ENCODE measurements at places on chromosomes 7 and 10. TPM values are rescaled to one million over a fixed set of nuclear protein-coding genes. Genes with fewer than 3 reads are reported as not detected.

CYP3A7 gene
- 17.5 TPM for total RNA-seq

CTAGE8 gene
- 1.4 TPM for total RNA-seq

GATA3 gene
- total RNA-seq: 0.88 TPM

MSMB gene
- not detected for total RNA-seq

CALHM1 gene
- total RNA-seq: not detected

PIK3AP1 gene
- 35.7 TPM for total RNA-seq

CYP26C1 gene
- total RNA-seq: 0.08 TPM

TMEM229A gene
- not detected for total RNA-seq

CPEB3 gene
- total RNA-seq: 12.7 TPM

- DNase-seq: peak; percentile 80
Observed at GRCh38 chr10:110207011-110207804, at the start of gene MXI1. Gene MXI1, plus strand, starts transcription at chr10:110207605. Its CDS starts 204 bp downstream, at chr10:110207809.

DNA sequence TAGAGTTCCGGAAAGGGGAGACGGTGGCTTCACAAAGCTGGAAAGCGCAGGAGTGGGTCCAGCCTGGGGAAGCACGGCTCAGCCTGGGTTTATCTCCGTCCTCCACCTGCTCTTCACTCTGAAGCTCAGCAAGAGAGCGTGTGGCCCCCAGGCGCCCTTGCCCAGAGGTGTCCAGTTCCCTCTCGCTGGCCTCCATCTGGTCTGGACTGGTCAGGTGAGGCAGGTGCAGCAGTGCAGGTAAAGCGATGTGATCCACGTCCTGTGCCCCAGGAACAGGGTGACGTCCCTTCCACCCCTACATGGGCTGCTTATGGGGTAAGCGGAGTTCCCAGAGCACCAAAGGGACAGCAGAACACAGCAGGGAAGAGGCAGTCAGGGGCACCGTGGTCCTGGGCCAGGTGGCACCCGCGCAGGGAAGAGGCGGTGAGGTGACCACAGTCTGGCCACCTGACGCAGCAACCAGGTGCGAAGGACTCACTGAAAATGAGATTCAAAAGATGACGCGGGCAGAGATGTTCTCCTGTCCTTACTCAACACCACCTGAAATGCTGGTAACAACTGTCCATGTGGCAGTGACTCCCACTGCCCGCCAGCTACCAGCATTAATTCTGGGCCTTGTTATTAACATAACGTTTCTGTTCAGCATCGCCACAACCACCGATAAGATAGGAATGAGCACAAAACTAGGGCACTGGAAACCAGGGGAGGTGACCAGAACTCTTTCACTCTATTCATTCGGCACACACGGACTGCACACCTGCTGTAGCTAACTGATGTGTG lies 33.0 kb upstream of the DIP2C start:
- DNase-seq: no peak

DNA sequence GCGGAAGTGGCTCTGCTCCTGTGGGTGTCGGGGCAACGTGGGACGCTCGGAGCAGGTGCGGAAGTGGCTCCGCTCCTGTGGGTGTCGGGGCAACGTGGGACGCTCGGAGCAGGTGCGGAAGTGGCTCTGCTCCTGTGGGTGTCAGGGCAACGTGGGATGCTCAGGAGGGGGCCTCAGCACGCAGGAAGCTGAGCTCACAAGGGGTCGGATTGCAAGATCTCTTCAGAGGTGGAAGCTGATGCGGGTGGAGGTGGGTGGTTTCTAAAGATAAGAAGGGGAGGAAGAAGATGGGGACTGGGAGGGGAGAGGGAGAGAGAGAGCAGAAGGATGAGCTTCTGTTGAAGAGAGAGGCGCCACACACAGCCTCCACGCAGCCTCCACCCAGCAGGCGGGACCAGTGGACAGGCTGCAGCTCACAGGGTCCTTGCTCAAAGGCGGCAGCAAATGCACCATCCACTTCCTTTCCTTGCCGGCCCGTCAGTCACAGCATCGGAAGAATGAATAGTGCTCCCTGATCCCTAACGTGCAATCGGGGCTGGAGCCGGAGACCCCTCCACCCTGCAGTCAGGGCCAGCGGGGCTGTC lies 78.7 kb downstream of the PTPRN2 start:
- DNase-seq: no peak

- no peak for DNase-seq
Observed at GRCh38 chr10:42888504-42889095, 106.0 kb downstream of the BMS1 start.

DNA sequence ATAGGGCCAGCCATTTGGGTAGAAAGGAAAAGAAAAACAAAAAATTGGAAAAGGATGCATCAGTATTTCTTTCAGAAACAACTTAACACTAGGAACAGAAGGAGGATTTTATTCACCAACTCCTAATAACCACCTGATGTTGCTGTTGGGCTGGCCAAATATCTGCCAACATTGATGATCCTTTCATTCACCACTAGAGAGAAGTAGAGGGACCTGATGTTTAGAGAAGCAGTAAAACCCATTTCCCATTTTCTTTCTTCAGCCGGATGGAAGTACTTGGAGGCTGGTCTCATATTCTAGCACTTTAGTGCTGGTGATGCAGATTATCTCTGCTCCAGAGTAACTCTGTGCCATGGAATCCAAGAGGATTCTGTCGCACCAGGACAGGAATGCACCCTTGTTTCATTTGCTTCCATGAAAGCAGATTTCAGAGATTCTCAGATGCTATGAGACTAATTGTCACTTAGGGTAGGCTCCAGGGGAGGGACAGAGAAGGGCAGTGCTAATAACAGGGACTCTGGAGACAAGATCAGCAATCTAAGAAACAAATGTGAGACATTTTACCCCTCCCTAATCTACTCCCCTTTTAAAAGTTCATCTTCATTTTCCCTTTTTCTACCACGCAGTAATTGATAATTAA lies 3.1 kb downstream of the KLLN start:
- DNase-seq: no peak

- no peak for DNase-seq
Observed at GRCh38 chr7:85074992-85075391, 111.9 kb downstream of the SEMA3D start.

- no peak for DNase-seq
Observed at GRCh38 chr7:80542398-80542797, 30.5 kb upstream of the GNAT3 start.

GRCh38 chr10:97278491-97278989 lies 13.9 kb downstream of the ARHGAP19 start:
- DNase-seq: no peak

DNA sequence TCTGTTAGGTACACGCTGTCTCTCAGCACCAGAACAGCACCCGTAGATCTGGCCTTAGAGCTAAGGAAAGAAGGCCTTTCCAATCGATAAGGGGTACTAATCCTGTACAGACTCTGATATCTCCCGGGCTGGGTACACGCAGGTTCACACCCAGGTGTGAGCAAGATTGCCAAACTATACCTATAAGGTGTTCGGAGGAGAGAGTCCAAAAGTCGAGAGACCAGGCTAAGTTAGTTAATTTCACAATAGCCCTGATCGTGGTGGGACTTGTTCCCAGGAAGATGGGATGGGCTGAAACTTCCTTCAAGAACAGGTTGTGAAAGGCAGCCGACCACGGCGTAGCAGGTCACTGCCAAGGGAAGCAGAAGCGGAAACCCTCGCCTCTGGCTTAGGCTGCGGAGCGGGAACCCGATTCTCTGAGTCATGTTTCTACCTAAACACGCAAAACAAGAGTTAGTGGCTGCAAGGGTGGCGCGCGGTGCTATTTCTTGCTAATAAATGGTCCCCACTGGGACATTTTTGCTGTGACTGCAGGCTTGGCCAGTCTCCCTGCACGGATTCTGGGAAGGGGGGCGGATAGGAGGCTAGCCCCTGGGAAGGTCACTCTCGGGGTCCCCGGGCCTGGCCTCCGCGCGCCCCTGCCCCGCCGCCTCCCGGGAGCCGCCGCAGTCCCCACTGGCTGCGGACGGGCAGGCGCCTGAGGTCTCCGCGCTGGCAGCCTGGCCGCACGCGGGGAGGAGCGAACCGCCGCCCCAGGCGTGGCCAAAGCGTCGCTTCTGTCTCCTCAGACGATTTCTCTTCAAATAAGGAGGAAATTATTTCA lies 75.4 kb upstream of the PDSS1 start:
- DNase-seq: peak; percentile 56

GRCh38 chr7:29811586-29811985 lies 5.3 kb downstream of the WIPF3 start:
- DNase-seq: no peak

- DNase-seq: no peak
Observed at GRCh38 chr7:1908823-1909420, 238.8 kb downstream of the ELFN1 start.

DNA sequence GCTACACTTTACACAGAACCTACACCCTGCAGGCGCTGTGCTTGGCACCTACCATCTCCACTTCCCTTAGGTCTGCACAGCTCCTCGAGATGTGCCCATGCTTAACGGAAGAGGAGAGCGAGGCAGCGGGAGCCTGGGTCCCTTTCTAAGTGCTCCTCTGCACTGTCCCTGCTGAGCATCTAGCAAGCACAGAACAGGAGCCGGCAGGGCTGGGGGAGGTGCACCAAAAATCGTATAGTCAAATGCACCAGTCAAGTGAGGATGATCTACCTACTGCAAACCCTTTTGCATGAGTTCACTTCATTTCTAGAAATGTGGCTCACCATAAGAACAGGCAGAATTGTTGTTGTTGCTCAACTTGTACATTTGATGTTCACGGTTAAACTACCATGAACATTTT lies 267.7 kb downstream of the TNS3 start:
- no peak for DNase-seq

DNA sequence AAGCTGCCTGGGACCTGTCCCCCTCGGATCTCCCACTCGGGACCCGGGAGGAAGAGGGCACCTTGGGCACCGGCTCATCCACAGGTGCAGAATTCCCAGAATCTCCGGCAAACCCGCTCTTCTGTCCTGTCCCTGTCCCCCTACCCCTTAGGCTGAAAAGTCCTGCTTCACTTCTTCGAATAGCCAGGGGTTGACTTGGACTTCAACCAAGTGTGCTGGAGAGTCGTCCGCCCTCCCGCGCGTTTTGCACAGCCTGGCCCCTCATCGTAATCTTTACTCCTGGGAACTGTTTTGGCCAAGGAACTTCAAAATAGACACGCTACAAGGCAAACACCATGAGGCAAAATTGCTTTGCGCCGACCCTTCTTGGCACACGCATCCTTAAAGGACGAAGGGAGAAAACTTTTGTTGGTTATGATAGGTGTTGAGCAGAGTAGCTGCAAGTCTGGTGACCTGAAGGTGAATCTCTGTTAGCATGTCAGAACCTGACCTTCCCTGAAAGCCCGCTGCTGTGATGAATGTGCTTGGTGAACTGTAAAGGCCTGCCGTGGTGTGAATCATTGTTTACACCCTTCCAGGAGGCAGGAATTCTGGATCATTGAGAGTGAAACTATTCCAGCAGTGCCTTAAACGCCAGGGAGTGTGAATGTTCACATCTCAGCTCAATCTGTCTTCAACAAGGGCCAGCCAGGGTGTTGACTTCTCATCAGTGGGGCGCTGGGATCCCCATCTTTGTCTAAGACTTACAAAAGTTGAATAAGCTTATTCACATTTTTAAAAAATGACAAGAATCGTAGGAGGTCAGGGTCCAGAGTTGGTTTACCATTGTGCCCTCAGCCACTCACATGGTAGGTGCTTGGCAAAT lies 589 bp upstream of the RAPGEF5 start:
- DNase-seq: no peak

DNA sequence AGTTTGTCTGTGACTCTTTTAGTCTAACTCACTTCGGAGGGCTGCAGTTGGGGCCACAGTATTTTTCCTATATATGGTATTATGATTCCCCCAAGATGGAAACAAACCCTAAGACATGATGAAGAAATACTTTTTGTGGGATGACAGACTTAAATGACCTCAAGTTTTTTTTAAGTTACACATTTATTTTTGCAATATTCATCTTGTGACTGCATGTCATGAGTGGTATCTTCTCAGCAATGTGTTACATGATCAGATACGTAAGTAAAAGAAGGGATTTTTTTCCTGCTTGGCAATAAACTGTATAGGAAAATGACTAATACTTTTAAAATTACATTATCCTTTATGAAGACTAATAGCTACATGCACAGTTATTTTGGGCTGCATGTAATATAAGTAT lies 57.8 kb downstream of the OR13A1 start:
- no peak for DNase-seq
